T-helper 2 cell (primary cell): ENCODE measurements at places on chromosomes 7 and 10.

GRCh38 chr7:137931823-137932222 is 70.1 kb downstream of the CREB3L2 start:
- no peak for DNase-seq

DNA sequence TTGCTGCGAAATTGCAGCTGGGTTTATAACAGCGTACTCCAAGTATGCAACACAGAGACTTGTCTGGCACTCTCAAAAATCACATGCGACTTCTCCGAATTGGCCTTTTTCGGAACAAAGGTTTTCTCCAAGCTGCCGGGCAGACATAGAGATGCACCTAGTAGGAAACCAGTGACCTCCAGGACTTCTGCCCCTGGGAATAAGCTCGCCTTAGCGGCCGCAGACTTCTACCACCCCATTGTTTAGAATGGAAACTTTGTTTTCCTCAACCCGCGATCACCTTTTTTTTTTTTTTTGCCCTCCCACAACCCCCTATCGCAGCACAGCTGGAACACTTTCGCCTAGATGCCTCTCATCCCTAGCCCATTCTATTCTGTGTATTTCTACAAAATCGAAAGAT is 4.9 kb upstream of the HOXA10 start:
- DNase-seq = no peak

- no peak for DNase-seq
Measured at GRCh38 chr10:3813986-3814837, 29.2 kb upstream of the KLF6 start.

- no peak for DNase-seq
Measured at GRCh38 chr7:127782654-127783559, 130.9 kb downstream of the SND1 start.

DNA sequence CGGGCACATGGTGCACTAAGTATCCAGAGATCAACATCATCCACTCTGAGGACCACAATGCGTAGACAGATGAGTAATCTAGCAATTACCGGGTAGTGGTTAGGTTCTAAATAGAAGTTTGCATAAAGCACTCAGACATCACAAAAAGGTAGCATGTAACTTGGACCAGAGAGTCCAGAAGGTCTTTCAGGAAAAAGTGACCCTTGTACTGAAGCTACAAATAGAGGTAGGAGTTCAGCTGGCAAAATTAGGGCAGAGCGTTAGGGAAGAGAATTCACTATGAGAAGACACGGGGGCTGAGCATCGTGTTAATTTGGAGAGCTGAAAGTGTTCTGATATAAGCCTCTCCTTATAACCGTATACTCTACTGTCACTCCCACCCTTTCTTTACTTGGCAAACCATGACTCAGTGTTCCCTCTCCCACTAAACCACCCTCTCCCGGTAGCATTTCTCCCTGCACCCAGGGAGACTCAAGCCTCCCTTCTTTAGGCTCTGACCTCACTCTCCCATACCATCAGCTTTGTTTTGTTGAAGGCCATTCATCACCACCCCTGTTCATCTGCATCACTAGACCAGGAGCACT is 222.2 kb upstream of the FZD1 start:
- no peak for DNase-seq

- DNase-seq = no peak
Measured at GRCh38 chr10:52999258-52999657, 226.7 kb upstream of the MBL2 start.

DNA sequence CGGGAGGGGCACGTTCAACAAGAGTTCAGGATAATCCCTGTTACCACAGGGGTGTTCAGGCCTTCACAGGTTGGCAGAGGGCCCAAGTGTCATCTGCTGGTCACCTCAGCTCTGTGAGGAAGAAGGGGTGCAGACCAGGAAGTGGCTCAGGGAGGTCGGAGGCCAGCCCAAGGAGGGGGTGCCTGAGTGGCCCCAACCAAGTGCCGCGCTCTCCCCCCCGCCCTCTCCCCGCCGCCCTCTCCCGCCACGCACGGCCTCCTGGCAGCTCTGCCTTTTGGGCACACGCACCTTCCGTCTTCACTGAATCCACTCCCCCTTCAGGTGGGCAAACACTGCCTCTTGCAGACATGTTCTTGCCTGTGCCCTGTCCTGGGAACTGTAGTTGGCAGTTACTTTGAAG is 245.2 kb downstream of the PAXIP1 start:
- DNase-seq = no peak

- no peak for DNase-seq
Measured at GRCh38 chr7:977326-978048, 2.1 kb upstream of the COX19 start.

GRCh38 chr7:149743476-149744255 is 29.7 kb downstream of the ZNF467 start:
- no peak for DNase-seq

- DNase-seq = no peak
Measured at GRCh38 chr7:3998060-3998459, 684.0 kb upstream of the FOXK1 start.

DNA sequence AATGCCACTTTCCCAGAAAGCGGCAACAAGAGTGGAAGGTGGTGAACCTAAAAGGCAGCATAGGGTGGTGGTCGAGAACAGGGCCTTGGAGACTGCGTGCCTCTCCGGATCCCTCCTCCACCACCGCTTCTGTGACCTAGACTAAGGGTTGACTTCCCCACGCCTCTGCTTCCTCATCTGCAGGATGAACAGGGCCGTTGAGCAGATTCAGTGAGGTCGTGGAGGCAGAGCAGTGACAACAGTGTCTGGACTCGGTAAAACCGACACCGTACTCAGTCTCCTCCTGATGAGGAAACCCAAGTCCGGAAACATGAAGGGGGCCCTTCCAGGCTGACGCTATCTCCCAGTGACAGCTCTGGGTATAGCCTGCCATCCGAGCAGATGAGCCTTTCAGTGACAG is 162.6 kb downstream of the CELF2 start:
- peak; percentile 61 for DNase-seq

GRCh38 chr7:55733241-55734140 is 129.1 kb downstream of the SEPTIN14 start:
- DNase-seq = no peak

GRCh38 chr10:121928528-121928884 is 675 bp upstream of the ATE1 start:
- no peak for DNase-seq

DNA sequence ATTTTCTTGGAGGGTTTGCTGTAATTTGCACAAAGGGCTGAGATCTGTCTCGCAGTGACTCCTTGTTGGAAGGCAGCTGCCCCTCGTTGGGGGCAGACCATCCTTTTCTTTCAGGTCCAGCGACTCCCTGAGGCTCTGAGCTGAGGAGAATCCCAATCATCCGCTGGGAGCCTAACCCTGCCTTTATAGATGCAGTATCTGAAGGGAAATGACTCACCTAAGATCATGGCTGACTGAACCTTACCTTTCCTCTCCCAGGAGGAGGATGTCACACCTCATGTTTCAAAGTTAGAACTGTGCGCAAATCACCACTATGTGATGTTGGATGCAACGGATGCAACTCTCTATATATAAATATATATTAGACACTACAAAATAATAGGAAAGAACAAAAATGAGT is 36.4 kb upstream of the MXI1 start:
- no peak for DNase-seq

DNA sequence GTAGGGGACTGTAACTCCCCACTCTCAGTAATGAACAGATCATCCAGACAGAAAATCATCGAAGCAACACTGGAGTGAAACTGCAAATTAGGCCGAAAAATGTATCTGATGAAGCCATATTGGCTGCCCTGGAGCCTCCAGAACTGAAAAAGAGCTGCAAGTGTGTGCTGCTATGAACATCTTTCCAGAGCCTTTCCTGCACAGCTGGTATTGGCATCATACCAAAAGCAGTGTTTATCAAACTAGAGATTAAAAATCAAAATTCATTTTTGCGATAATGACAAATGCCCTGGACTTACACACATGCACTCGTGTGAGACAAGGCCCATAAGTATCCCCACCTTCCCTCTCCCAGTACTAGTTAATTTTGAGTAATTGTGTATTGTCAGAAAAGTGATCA is 6.8 kb upstream of the CLDN12 start:
- DNase-seq = no peak

DNA sequence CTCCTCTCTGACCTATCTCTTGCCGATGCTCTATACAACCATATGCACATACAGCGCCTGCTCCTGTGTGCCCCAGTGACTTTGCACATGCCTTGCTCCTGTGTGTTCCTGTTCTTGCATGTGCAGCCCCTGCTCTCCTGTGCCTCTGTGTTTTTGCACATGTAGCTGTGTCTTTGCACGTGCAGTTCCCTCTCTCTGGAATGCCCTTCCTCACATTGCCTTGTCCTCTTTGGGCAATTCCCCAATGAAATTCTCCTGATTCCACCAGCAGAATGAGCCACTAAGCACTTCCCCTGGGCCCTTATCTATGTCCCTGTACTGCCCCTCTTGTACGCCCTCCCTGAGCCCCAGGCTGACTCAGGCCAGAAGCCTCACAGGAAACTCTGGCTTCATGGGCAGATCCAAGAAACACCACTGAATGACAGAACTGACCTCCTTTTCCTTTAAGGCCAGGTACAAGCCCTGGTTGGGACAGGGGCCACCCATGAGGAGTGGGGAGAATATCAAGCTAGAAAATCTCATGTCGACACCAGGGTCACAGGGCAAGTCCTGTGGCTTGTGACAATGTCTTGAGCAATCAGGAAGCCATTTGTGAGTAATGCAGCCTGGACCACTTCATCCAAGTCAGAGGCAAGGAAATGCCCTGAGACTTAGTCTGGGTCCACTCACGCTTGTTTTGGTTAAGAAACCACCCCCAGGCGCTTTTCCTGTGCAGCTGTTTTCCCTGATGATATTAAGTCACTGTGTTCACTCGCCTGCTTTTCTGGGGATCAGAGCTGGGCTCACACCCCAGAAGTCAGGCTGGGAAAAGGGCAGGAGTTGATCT is 1.9 kb upstream of the ARHGAP22 start:
- DNase-seq = no peak

DNA sequence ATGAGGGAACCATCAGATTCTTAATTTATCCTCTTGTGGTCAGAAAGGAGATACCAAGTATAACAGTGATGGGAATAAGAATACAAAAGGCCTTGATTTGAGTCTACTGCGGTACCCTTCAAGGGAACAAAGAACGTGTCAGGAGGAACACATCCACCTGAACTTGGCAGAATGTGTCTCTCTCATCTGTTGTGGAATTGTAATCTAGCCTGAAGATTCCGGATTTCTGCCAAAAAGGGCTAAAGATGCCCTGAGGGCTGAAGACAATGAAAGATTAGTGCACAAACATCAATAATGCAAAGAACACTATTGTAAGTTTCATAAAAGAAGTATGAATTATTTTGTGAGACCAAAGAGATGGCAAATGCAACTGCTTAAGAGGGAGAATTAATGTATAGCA is 134.8 kb downstream of the RELN start:
- no peak for DNase-seq

DNA sequence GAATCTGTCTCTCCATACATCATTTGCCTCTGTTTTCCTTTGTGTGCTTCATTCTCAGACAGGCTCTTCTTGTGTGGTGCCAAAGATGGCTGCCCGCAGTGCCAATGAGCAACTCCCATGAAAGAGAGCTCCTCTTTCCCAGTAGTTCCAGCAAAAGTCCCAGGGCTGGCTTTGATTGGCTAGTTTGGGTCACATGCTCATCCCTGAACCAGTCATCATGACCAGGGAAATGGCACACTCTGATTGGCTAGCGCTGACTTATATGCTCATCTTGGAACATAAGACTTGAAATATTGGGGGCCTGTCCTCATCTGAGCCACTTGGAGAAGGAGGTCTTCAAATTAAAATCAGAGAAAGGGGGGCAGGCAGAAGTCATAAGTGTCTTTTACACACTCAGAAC is 112.7 kb downstream of the CDH23 start:
- DNase-seq = no peak

DNA sequence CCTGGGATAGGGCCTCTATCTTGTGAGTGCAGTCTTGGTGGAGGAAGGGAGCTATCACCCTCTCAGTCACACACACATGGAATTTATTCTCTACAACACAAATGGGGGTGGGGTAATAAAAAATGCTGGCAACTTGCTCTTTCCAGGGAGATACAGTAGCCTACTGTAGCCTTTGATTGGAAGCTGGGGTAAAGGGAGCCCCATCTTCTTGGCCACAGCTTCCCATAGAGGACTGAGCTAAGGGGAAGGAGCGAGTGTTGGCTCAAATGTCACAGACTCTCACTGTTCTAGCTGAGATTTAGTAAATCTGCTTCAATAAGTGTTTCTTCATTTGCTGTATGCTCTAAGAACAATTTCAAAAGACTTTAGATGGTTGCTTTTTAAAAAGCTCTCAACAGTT is 222.2 kb upstream of the CXCL12 start:
- no peak for DNase-seq

GRCh38 chr10:103826885-103827284 is 28.5 kb downstream of the SH3PXD2A start:
- no peak for DNase-seq

GRCh38 chr7:121563177-121563576 is 167.1 kb upstream of the FAM3C start:
- DNase-seq = no peak

DNA sequence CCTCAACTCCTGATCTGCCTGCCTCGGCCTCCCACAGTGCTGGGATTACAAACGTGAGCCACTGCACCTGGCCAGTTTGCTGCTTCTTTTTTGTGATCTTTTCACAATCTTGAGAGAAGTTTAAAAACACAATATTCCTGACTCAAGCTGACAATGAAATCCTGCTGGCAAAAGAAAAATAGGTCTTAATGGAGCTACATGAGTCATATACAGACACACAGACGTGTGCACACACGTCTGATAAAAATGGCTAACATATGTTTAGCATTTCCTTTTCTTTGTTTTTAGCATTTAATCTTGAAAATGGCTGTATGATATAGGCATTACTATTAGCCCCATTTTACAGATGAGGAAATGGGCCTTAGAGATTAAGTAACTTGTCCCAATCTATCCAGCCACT is 29.4 kb upstream of the RAB18 start:
- no peak for DNase-seq

DNA sequence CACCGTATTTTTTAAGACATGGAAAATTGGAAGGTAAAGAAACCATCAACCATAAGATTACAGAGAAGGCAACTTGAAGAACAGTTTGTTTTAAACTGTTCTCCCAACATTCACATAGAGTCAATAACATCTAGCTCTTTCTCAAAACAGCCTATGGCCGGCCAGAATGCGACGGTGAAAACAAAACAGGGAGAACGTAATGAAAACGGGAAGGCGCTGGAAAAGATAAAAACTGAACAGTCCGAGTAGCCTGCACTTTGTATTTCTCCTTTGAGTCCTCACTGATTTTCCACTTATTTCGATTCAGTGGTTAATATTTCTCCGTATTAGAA is 637 bp downstream of the MICU1 start:
- no peak for DNase-seq

- DNase-seq = no peak
Measured at GRCh38 chr7:140146574-140146973, 30.2 kb downstream of the KDM7A start.

DNA sequence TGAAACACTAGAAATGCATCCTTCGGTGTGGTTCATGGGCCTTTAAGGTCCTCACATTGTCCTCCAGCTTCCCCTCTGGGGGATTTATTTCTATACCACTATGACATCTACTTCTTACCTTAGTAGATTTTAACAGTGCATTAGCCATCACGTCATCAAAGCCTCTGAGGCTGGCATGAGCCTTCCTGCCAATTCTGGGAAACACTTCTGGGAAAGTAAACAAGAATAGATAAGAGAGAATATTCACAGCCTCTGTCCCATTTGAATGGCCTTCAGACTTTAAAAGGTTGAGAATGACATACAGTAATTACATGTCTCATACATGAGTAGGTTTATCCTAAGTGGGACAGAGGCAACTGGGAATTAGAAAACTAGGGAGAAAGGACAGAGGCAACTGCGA is 89.7 kb downstream of the AMPH start:
- DNase-seq = no peak
